ENCODE measurements at places on chromosomes 3 and 15.

- no peak overlapping the region for H3K4me3 ChIP-seq
- H3K27ac ChIP-seq: no peak overlapping the region
- no peak for DNase-seq
- no peaks in the 10 kb centered on the region for H3K36me3 ChIP-seq
- H3K27me3 ChIP-seq: no peaks in the 10 kb centered on the region
- no peaks in the 10 kb centered on the region for H3K4me1 ChIP-seq
These were observed 20.1 kb upstream of the TGFBR2 start for GRCh38 chr3:30586096-30586805.

- H3K27me3 ChIP-seq: no peaks in the 10 kb centered on the region
- peaks cover 34% of the 10 kb centered on the region for H3K4me1 ChIP-seq
- peak overlapping the region; percentile 79 for H3K27ac ChIP-seq
- peaks cover 5% of the 10 kb centered on the region for H3K36me3 ChIP-seq
These were observed 643 bp downstream of the MYO5A start for GRCh38 chr15:52527911-52528563.

DNA sequence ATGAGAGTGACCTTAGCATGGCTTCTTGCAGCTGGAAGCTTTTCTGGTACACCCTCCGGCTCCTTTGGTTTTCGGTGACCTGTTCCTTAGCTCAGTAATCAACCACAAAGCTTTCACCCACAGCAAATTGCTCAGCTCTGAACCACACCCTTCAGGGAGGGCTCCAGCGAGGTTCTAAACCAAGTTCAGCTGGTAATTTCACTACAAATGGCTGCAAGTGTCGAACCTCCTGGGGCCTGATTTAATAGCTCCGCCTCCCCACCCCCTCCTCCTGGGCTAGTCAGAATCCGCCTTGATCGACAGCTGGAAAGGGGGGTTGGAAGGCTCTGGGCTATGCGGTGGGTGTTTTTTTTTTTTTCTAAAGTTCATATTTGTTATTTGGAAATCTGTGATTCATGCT lies 150.9 kb upstream of the MCTP2 start:
- H3K4me1 ChIP-seq: no peaks in the 10 kb centered on the region
- H3K36me3 ChIP-seq: no peaks in the 10 kb centered on the region
- DNase-seq: no peak
- H3K4me3 ChIP-seq: no peak overlapping the region

- H3K27ac ChIP-seq: no peak overlapping the region
- H3K4me3 ChIP-seq: no peak overlapping the region
- H3K4me1 ChIP-seq: no peaks in the 10 kb centered on the region
These were observed 1129.3 kb downstream of the NAALADL2 start for GRCh38 chr3:175988401-175988800.

- H3K4me1 ChIP-seq: no peaks in the 10 kb centered on the region
- peaks cover 7% of the 10 kb centered on the region for H3K36me3 ChIP-seq
- no peak for DNase-seq
- H3K27ac ChIP-seq: no peak overlapping the region
- H3K4me3 ChIP-seq: no peak overlapping the region
- peaks cover 4% of the 10 kb centered on the region for H3K27me3 ChIP-seq
These were observed 31.1 kb downstream of the FBXO40 start for GRCh38 chr3:121624147-121624899.

- H3K36me3 ChIP-seq: no peaks in the 10 kb centered on the region
- H3K27ac ChIP-seq: no peak overlapping the region
- H3K4me3 ChIP-seq: no peak overlapping the region
- H3K27me3 ChIP-seq: peaks cover 4% of the 10 kb centered on the region
- H3K4me1 ChIP-seq: no peaks in the 10 kb centered on the region
- DNase-seq: no peak
These were observed 11.2 kb downstream of the SLCO3A1 start for GRCh38 chr15:91864664-91865063.

DNA sequence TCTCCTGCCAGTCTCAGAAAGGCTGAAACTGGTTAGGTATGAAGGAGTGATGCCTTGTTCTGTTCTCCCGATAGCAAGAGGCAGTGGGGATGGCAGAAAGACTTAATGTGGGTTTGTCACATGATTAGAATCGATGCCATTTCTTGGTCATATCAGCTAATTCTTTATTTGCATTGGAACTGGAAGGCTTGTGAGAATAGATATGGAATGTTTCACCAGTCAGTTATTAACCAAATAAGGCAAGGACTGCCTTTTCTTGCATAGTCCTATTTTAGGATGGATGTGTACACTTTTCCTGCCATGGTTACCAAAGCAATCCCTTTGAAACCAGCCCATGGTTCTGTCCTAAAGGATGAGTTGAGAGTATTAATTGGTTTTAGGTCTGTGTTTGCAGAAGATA lies 33.7 kb downstream of the FILIP1L start:
- H3K36me3 ChIP-seq: no peaks in the 10 kb centered on the region
- H3K27ac ChIP-seq: no peak overlapping the region
- H3K4me3 ChIP-seq: no peak overlapping the region
- H3K27me3 ChIP-seq: no peaks in the 10 kb centered on the region
- no peak for DNase-seq

- no peak overlapping the region for H3K27ac ChIP-seq
- no peak for DNase-seq
- peaks cover 28% of the 10 kb centered on the region for H3K36me3 ChIP-seq
- no peaks in the 10 kb centered on the region for H3K4me1 ChIP-seq
- no peaks in the 10 kb centered on the region for H3K27me3 ChIP-seq
- H3K4me3 ChIP-seq: no peak overlapping the region
These were observed 42.3 kb downstream of the SNX4 start for GRCh38 chr3:125477701-125478100.

DNA sequence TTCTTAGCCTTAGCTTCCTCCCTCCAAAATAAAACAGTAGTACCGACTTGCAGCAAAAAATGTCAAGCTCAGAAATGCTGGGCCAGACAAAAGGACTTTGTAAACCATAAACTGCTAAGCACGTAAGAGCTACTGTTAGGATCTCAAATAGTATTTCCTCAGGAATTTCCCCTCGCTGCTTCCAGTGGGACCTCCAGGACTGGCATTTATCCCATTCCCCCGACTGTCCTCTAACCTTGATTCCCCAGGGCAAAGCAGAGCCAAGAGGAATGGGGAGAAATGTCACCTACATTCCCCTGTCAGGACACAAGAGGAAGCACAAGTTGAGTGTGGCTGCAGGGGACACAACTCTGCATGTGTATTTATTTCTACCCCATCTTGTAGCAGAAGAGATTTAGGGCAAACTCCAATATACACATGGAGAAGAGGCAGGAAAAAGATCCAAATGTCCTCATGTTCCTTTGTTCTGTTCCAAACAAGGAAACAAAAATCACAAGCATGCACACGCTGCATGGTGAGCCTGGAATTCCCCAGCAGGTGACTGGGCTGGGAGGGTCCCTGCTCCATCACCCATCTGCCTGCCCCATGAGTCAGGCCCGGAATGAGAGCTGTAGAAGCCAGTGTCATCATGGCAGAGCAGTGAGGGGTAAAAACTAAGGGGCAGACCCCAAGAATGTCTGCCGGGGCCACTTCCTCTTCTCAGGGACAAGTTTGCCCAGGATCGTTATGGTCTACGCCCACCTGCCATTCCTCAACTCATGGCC lies 4.2 kb downstream of the STOML1 start:
- peaks cover 10% of the 10 kb centered on the region for H3K36me3 ChIP-seq
- H3K27ac ChIP-seq: no peak overlapping the region
- peaks cover 35% of the 10 kb centered on the region for H3K4me1 ChIP-seq
- DNase-seq: no peak
- H3K4me3 ChIP-seq: no peak overlapping the region
- H3K27me3 ChIP-seq: no peaks in the 10 kb centered on the region

All from memory B cell (primary cell).